ENCODE measurements at places on chromosomes 5 and 9.
A peak's percentile ranks its signal among the peaks of the same experiment; 100 is the strongest.

GRCh38 chr5:15452030-15452429 lies 48.0 kb upstream of the FBXL7 start:
- no peak for DNase-seq

DNA sequence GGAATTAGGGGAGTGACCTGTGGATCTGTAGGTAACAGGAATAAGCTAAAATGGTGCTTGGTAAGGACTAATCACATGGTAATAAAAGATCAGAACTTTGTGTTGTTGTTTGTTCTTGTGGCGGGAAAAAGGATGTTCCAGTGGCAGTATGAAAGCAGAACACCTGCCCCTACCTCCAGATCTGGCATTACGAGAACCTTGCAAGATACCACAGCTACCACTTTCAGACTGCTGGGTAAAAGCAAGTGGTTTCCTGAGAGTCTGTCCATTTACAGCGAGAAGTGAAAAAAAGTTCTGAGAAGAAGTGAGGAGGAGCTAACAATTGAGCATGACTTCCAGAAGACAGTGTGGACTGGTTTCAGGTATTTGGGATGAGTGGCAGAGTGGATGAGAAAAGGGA lies 252.5 kb downstream of the TLE4 start:
- no peak for DNase-seq

DNA sequence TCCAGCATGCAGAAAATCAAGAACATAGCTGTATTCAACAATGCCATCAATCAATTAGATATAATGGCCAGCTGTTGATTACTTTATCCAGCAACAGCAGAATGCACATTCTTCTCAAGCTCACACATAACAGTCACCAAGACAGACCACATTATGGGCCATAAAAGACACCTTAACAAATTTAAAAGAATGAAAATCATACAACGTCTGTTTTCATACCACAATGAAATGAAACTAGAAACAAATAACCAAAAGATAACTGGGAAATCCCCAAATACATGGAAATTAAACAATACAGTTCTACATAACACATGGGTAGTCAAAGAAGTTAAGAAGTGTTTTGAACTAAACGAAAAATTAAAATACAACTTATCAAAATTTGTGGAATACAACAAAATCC lies 130.9 kb upstream of the GNA14 start:
- DNase-seq: no peak

GRCh38 chr9:91812191-91812590 lies 137.8 kb downstream of the ROR2 start:
- no peak for DNase-seq

DNA sequence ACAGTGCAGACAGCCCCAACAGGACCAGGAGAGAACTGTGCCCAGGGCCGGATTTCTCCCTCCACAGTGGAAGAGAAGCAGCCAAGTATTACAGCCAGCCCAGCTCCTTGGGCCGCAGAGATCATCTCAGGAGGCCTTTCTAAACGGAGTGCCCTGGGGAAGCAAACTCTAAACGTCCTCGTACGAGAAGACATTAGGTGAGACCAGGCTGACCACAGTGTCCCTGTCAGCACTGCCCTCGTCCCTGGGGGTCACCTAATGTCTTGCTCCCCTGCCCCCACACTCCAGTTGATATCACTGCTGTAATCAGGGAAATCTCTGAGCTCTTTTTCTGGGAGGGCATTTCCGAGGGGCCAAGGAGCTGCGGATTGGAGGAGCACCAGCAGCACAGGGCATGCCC lies 6.5 kb downstream of the QRFP start:
- no peak for DNase-seq

DNA sequence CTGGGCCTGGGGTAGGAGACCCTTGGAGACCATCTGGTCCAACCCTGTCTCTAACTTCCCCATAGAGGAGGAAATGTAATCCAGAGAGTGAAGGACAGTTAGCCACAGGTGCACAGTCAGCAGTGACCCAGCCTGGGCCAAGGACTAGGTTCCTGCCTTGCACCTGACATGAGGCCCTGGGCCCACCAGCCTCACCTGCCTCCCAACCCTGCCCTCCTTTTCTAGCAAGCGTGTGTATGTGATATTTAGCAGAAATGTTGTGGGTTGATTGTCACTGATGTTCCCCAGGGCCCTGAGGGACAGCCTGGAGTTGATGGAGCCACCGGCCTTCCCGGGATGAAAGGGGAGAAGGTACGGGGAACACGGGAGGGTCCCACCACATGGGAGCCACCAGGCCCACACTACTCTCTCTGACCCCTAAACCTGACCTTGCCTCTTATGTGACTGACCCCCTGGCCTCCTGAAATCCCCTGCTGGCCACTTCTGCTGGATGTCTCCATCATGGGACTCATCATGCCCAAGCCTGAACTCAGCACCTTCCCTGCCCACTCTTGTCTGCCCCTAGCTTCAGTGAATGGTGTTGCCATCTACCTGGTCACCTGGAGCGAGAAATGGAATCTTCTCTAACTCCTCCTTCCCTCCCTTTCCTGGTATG lies 79.2 kb upstream of the TGFBR1 start:
- no peak for DNase-seq

- no peak for DNase-seq
Observed at GRCh38 chr5:147387109-147387508, 122.8 kb downstream of the DPYSL3 start.

DNA sequence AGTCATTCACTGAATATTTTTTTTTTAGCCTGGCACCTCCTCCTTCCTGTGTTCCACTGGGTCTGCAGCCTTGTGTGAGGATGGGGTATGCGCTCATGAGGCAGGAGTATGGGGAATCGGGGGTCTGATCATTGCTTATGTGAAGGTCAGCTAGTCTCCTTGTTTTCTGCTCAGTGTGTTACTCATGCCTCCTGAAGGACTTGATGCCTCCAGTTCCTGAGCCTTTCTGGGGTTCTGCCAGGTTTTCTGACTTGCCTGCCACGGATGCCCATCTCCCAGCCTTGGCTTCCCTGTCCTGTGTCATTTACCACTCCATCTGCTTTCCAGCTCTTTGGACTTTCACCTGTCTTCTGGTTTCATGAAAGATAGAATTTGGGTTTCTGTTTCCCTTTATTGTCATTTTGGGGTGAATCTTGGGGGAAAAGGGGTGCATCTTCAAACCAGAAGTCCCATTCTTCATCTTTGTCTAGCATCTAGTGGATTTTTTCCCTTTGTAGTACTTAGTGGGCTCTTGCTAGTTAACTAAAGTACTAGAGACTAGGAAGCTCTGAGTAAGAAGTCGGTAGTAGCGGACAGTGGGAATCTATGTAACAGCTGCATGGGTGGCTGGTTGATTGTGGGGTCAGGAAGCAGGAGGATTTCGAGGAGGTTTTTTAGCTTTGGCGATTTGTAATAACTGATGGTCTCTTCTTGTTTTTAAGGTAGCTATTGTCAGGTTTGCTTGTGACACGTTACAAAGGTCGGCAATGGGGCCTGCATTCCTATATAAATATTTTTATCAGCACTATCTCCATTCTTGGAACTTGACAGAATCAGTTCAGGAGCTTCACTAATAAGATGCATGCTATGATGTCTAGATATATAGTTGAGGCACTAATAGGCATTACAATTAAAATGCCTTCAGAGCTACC lies 8.2 kb downstream of the OTULIN start:
- no peak for DNase-seq

DNA sequence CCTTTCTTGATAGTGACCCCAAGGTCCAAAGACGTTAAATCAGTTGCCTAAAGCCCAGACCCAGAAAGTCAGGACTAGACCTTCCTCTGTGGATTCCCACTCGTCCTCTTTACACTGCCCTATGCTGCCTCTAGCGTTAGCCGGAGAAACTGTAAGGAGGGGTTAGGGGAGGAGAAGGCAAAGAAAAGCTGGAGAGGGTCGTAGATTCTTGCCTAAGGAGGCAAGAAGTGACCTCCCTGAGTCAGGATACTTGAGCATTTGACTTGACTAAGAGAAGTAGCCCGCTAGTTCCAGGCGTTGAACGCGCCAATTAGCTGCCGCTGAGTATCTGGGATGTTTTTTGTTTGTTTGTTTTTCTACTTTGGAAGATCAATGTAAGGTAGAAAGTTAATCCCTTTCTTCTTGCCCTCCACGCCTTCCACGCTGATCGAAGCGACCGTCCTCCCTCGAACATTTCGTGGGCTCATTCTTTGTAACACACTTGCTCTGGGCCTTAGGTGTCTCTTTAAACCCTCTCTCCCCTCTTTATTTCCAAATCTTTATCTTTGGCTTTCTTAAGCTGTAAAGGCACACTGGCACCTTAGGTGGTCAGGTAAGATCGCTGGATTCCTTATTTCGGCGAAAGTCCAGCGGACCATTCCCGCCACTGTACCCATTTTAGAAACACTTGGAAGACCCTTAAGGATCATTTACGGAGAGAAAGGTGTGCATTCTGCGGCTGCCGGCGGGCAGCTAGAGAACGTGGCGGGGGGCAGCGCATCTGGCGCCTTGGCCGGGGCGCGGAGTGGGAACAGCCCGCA lies 5.1 kb upstream of the RGMB start:
- peak; percentile 43 for DNase-seq

GRCh38 chr5:79263290-79263689 lies 27.4 kb downstream of the JMY start:
- no peak for DNase-seq

DNA sequence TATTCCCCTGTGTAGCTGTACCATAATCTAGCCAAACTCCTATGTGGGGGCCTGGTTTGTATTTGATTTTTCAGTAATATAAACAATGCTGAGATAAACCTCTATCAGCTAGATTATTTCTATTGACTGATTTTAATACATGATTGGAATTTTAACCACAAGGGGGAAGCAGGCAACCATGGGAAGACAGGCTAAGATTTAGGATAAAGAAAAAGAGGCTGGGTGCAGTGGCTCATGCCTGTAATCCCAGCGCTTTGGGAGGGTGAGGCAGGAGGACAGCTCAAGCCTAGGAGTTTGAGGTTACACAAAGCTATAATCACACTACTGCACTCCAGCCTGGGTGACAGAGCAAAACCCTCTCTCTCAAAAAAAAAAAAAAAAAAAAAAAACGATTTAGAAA lies 18.1 kb upstream of the GPX3 start:
- no peak for DNase-seq

- DNase-seq: no peak
Observed at GRCh38 chr9:68697851-68698250, 7.2 kb upstream of the PIP5K1B start.

DNA sequence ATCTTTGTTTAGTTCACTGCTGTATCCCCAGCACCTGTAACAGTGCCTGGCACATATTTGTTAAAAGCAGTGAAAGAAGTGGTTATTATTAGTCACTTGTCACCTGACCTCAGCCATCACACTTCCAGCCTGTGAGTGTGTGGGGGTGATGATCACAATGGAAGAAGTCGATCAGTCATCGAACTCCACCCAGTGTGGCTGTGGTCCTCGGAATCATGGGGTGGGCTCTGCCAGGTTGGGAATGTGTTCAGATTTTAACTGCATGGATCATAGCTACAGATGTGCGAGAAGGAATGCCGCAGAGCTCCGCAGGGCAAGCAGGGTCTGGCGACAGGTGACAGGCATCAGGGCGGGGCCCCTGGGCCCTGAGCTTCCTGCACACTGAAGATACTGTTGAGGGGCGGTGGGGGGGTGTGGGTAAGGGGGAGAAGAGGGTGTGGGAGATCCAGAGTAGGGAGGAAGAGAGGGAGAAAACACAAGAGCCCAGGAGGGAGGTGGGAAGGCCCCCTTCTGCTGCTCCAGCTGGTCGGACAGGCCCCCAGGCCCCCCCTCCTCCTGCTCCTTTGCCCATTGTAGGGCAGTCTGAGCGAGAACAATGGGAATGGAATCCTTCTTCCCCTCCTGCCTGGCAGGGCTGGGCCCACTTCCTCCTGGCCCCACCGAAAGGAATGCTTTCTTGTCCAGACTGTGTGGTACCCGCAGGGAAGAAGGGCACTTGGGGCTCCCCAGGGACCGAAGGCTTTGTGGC lies 89.6 kb downstream of the SPRY4 start:
- DNase-seq: no peak

GRCh38 chr9:14749741-14750211 lies 27.2 kb upstream of the CER1 start:
- DNase-seq: no peak

- no peak for DNase-seq
Observed at GRCh38 chr5:95808686-95809413, 13.7 kb downstream of the GLRX start.

- DNase-seq: no peak
Observed at GRCh38 chr9:137114220-137114612, 317 bp downstream of the DPP7 start.

DNA sequence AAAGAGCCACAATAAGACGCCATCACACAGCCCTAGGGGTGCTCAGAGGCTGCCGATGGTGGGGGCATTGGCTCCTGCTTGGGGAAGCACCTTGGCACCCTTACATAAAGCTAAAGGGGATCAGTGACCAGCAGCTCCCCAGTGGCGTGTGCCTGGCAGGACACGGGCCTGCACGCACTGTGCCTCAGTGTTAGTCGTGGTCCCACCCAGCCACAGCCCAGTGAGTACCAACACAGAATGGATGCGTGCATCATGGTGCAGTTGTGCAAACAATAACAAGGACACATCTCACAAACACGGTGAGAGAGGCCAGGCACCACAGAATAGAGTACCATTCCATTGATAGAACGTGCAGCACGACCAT lies 103.2 kb downstream of the WNK2 start:
- no peak for DNase-seq

- no peak for DNase-seq
Observed at GRCh38 chr5:146653560-146653959, 137.6 kb upstream of the GPR151 start.

- peak; percentile 76 for DNase-seq
Observed at GRCh38 chr9:112074250-112075008, 100.7 kb downstream of the SUSD1 start.

DNA sequence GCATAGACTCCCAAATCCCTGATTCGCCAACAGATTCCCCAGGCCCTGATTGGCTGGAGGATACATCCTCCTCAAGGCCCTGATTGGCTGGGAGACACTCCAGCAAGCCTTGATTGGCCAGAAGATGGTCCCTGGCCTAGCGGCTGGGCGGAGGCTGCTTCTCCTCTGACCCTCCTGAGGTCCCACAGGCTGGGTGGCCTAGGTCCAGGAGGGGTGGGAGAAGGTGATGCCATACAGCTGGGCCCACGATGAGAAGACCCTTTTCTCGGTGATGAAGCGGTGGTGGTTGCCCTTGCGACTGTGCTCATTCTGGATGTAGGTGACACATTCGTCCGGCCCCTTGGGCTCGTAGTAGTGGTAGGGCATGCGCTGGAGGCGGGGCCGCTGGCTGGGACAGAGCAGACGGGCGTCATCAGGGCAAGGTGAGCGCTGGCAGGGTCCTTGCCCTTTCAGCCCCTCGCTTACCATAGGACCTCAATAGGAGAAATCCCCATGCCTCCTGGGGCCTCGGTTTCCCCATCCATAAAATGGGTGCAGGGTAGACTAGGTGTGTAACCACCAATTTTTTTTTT lies 9.0 kb upstream of the AK1 start:
- no peak for DNase-seq

- DNase-seq: no peak
Observed at GRCh38 chr9:125659954-125660353, 47.1 kb downstream of the MAPKAP1 start.
